HT1080 (cell line): ENCODE measurements at places on chromosomes 5 and 9. TPM values are rescaled to one million over a fixed set of nuclear protein-coding genes. Genes with fewer than 3 reads are reported as not detected.
A peak's percentile ranks its signal among the peaks of the same experiment; 100 is the strongest.

The SAXO1 gene
- total RNA-seq, result not detected in 2 replicates

The LCN2 gene
- total RNA-seq, result not detected in 2 replicates

The GRM6 gene
- total RNA-seq, result not detected in 2 replicates

The ACTL7A gene
- total RNA-seq, result not detected in 2 replicates

DNA sequence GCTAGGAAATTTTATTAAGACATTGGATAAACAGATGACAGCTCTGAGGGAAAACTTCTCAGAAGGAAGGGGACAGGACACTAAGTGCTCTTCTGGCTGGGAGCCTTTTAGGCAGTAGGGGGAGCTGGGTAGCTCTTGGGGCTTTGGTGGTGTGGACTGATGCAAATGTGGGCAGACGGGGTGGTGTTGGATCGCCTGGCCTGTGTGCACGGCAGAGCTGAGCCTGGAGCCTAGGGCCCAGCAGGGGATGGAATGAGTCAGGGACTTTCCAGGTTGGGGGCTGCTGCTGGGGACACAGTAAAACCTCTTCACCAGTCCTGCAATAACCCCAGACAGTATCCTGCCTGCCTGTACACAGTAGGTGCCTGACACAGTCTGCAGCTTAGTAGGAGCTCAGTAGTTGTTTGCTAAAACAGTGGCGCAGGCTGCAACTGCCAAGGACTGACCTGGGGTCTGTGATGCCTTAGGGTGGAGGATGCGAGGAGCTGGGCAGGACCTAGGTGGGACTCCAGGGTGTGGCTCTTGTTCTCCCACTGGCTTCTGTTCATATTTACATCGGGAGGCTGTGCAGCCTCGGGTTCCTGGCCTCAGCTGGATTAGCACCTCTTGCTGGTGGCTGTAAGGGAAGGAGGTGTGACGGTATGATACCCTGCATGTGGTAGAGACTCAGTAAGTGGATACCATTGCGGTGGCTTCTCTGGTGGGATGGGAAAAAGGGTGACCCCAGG, 83.8 kb downstream of the DAB2IP start:
- DNase-seq, result peak; percentile 82

- DNase-seq, result no peak
Observed at GRCh38 chr9:103899866-103900265, 194.2 kb upstream of the SMC2 start.

- no peak for DNase-seq
Observed at GRCh38 chr5:90844931-90845330, 286.3 kb downstream of the ADGRV1 start.

DNA sequence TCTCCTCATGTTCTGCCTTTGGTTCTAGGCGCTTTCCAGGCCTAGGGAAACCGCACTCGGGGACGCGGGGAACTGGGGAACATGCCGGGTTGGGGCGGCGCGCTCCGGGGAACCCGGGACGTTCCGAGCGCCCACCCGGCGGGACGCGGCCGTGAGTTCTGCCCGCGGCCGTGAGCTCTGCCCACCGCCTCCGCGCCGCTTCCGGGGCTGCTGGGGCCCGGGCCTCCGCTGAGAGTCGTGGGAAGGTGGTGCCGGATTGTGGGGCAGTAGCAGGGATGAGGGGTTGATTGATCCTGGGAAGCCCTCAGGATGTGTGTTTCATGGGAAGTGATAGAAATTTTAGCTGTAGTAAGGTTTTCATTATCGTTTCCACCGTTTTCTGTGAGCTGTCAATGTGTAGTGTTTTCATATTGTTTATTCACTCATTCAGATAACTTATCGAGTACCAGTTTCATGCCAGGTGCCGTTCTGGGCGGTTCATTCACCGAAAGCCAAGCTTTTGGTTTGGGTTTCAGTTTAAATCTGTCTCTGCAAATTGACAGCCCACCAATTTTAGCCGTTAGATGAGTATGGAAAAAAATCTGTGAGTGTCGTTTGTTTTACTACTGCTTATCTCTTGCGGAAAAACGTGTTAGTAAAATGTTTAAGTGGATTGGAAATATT, 657 bp downstream of the MTRR start:
- no peak for DNase-seq

GRCh38 chr5:135743181-135743580, 91.3 kb upstream of the SLC25A48 start:
- no peak for DNase-seq

DNA sequence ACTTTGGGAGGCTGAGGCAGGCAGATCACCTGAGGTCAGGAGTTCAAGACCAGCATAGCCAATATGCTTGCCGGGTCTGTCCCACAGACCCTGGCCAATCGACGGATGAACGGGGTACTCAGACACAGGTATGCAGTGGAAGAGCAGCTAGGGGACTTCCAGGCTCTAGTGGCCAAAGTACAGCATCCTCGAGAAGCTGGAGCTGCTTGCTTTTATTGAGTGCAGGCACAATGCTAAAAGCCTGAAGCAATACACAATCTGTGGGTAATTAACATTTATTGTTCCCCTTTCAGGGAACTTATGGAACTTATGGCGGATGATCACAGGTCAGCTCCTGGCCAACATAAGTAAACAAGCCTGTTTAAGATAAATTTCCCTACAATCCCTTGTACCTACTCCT, 32.8 kb upstream of the SEMA4D start:
- DNase-seq, result no peak

GRCh38 chr5:181133610-181134231, 2.8 kb upstream of the OR2V1 start:
- peak; percentile 87 for DNase-seq

GRCh38 chr5:87787625-87788256, 375.0 kb upstream of the CCNH start:
- no peak for DNase-seq

DNA sequence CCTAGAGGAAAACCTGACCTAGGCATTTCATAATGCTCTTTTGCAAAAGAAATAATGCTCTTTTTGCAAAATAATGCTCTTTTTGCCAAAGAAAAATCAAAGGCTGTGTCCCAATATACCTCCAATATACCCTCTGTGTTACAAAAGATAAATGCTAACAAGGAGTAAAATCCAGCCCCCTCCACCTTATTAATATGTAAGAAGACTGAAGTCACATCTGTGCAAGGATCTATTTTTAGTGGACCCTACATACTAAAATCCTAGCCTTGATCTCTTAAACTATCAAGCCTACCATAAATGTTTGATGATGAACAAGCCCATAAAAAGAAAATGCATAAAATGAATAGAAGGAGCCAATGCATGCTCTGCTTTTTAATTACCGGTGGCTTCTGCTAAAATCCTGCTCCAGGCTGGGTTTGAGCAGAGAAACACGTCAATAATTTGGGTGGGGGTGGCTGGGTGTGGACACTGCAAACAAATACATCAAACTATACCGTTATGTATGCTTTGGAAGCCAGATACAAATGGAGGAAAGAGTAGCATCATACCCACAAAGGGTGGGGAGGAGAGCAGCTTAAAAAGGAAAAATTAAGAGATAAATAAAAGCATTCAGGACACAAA, 131.6 kb downstream of the SEMA6A start:
- DNase-seq, result no peak

DNA sequence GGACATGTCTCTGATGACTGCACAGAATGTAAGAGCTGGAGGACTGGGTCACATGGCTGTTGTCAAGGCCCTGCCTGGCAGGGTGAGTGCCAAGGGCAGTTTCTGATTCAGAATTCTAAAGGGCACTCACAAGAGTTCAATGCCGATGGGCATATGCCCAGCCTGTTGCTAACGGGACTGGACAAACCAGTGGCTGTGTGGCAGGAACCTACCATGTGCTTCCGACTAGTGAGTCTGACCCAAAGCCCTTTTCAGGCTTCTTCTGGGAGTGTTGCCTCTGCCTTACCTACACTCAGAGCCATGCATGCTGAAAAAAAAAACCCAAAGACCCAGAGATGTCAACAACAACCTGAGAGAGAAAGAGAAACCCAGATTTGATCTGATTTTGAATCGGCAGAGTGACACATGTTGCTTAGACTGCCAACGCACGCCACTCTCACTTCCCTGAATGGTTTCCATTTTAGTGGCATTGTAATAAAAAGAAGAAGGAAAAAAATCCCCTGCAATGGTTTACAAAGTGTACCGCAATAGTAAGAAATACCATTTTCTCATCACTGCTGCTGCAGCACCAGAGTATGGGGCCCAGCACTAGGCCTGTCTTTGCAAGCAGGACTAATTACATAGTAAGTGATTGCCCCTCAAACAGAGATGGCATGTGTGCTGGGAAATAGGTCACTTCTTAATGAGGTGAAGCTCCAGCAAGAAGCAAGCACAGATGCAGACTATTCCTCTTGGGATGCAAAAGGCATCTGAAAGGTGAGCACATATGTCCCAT, 194.3 kb downstream of the PALM2AKAP2 start:
- DNase-seq, result no peak

- peak; percentile 26 for DNase-seq
Observed at GRCh38 chr5:132417010-132417439, 47.5 kb downstream of the SLC22A5 start.

DNA sequence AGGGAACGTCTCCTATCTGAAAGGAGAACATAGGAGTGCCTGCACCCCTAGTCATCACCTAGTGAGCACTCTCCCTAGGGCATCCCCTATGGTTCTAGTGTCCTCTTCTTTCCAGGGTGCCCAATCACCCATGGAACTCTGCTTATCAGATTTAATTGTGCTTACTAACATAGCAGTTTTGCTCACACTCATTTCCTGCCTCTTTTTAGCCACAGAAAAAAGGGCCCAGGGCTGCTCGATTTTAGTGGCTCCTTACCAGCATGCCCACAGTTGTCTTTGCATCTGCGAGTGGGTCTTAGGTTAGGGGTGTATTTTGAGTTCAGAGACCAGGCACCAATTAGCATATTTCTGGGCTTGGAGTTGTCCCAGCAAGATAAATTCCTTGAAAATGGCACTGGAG, 1110.2 kb downstream of the TAF11L14 start:
- no peak for DNase-seq

GRCh38 chr5:146832985-146833732, 45.4 kb downstream of the PPP2R2B start:
- DNase-seq, result no peak

DNA sequence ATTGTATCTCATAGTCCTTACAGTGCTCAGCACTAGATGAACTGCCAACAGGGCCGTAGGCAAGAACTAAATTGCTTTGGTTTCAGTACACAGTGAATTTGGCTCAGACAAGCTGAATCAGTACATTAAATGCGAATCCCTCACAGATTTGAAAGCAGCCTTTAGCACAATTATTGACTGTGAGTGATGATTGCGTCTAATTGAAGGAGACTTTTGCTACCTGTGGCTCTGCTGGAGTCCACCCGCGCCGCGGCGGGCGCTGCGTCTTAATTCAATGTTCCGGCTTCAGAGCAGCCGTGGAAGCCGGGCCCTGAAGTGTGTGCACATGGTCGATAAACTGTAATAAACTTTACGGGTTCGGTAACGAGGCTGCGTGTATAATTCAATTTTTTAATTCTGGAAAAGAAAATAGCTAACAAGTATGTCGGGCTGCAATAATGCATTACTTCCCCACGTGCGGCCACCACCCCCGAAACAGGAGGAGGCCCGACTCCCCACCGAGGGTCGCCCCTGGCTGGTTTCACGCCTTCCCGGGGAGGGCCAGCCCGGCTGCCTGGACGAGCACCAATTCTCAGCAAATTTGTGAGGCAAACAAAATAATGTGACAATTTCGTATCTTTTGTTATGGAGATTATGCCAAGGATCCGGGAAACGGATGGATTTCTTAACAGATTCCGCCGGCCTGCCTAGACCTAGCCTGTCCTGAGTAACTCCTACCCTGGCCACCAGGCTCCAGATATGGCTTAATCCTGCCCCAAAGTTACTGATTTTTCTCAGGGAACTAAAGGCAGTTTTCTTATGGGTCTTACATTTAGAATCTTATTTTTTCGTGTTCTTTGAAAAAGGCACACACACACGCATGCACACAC, 269.4 kb upstream of the IRX1 start:
- no peak for DNase-seq
